ENCODE measurements at places on chromosomes 11 and 22. TPM values are rescaled to one million over a fixed set of nuclear protein-coding genes. Genes with fewer than 3 reads are reported as not detected.

The ALX4 gene
- total RNA-seq = not detected

The POTEH gene
- total RNA-seq = not detected

The IGLL1 gene
- not detected for total RNA-seq

The SCGB1C1 gene
- total RNA-seq = not detected

The PTPRCAP gene
- not detected for total RNA-seq

The ELFN2 gene
- 0.59 TPM for total RNA-seq

The PTPMT1 gene
- 60.6 TPM for total RNA-seq

The TSG101 gene
- 61.9 TPM for total RNA-seq

The PITPNM1 gene
- total RNA-seq = 31.0 TPM

The SLC17A6 gene
- total RNA-seq = not detected

The HEPACAM gene
- not detected for total RNA-seq

The SLC6A5 gene
- not detected for total RNA-seq

The SPON1 gene
- 3.9 TPM for total RNA-seq

The SYCE3 gene
- not detected for total RNA-seq

The CARS1 gene
- 87.9 TPM for total RNA-seq

The CRYBA4 gene
- total RNA-seq = not detected

The TUBA8 gene
- total RNA-seq = not detected

The OR11H1 gene
- not detected for total RNA-seq

The TPBGL gene
- 0.05 TPM for total RNA-seq

The ENTHD1 gene
- total RNA-seq = not detected

The SMIM35 gene
- not detected for total RNA-seq

The UBQLNL gene
- 0.05 TPM for total RNA-seq

The HSPB2 gene
- total RNA-seq = 0.14 TPM

The GNG3 gene
- total RNA-seq = not detected

The SEC14L6 gene
- 0.23 TPM for total RNA-seq

The MOGAT2 gene
- not detected for total RNA-seq

The LRRC74B gene
- total RNA-seq = under 0.01 TPM

The KDM4D gene
- 0.74 TPM for total RNA-seq

The MICAL3 gene
- 34.7 TPM for total RNA-seq

The KRTAP5-2 gene
- total RNA-seq = not detected

The SIPA1 gene
- 17.2 TPM for total RNA-seq

The PRG3 gene
- total RNA-seq = not detected

The HTR3A gene
- total RNA-seq = not detected

The NFAM1 gene
- 0.09 TPM for total RNA-seq

The CEND1 gene
- total RNA-seq = 0.89 TPM

The MRGPRX2 gene
- not detected for total RNA-seq

The RAG2 gene
- not detected for total RNA-seq

The MGAT3 gene
- total RNA-seq = under 0.01 TPM

The SLC22A6 gene
- not detected for total RNA-seq

The MS4A4A gene
- total RNA-seq = not detected

The SOX6 gene
- 1.2 TPM for total RNA-seq

The IL18 gene
- total RNA-seq = 0.37 TPM

Measured in smooth muscle cell of the umbilical artery (primary cell).